NCI-H460 (cell line): ENCODE measurements at places on chromosomes 5 and 9. TPM values are rescaled to one million over a fixed set of nuclear protein-coding genes. Genes with fewer than 3 reads are reported as not detected.
A peak's percentile ranks its signal among the peaks of the same experiment; 100 is the strongest.

The FAXDC2 gene
- total RNA-seq, result not detected in 2 replicates

GRCh38 chr9:3224931-3225330 lies 300.9 kb downstream of the RFX3 start:
- no peak for DNase-seq

DNA sequence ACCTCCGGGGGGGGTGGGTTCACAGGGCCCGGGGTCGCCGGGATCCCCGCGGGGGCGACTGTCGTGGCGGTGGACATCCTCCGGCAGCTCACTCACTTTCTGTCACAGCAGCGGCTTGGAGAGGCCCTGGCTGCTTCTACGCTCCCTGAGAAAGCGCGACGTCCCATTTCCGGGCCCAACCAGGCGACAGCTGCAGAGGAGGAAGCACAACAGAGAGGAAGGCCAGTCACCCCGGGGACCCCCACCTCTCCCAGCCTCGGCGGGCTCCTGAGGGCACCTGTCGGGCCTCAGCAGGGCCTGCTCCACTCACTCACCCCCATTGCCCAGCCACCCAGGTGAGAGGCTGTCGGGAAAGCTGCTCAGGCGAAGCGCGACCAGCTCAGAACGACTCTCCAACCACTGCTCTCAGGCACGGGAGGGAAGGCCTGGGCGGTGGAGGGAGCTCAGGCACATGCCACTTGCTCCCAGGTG lies 14.4 kb downstream of the BRD3 start:
- DNase-seq, result no peak

- DNase-seq, result no peak
Measured at GRCh38 chr5:143207058-143207457, 196.4 kb downstream of the NR3C1 start.

DNA sequence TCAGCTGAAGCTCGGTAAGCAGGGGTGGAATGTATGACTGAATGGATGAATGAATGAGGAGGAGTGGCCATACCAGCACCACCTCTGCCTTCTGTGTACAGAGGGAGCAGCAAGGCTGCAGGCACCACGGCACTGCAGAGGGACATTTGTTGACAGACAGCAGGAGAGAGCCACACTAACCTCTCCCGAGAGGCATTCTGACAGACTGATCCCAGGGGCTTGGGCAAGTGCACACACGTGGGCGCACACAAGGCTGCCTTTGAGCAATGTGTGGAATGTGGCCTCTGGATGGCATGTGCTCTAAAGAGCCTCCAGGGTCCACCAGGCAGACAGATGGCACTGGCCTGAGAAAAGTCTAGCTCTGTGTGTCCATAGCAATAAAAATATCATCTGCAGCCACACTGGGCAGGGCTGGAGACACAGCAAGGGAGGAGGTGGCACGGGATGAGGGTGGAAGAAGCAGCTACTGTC lies 111.8 kb downstream of the ACTL7B start:
- DNase-seq, result no peak

The TAF11L10 gene
- not detected in 2 replicates for total RNA-seq

The SPATA31E1 gene
- total RNA-seq, result not detected in 2 replicates

The NKD2 gene
- 3.3 and 5.0 TPM in 2 replicates for total RNA-seq

- no peak for DNase-seq
Measured at GRCh38 chr5:157162919-157163510, 3.0 kb downstream of the GARIN3 start.

The TXNDC8 gene
- total RNA-seq, result not detected in 2 replicates

- DNase-seq, result no peak
Measured at GRCh38 chr9:110050925-110051355, 157.0 kb downstream of the C9orf152 start.

GRCh38 chr5:160769301-160769700 lies 82.7 kb downstream of the ATP10B start:
- DNase-seq, result no peak

- DNase-seq, result no peak
Measured at GRCh38 chr5:87354496-87354895, 58.2 kb downstream of the CCNH start.

DNA sequence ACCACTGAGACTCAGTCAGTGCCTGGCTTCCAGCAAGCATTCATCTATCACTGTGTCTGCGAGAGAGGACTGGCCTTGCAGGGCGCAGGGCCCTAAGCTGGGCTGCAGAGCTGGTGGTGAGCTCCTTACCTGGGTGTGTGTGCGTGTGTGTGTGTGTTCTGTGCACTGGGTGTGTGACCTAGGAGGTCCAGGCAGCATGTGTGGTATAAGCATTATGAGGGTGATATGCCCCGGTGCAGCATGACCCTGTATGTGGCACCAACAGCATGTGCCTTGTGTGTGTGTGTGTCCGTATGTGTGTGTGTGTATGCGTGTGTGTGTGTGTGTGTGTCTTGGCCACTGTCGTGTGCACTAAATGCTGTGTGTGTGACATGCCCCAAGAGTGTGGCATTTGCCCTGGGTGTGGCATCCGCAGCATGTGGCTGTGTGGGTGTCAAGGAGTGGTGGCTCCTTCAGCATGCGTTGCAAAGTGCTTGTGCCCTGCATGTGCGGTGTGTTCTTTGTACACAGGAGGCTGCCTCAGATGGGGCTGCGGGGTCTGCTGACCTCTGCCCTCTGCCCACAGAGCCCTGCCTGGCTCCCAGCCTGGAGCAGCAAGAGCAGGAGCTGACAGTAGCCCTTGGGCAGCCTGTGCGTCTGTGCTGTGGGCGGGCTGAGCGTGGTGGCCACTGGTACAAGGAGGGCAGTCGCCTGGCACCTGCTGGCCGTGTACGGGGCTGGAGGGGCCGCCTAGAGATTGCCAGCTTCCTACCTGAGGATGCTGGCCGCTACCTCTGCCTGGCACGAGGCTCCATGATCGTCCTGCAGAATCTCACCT lies 3.3 kb downstream of the FGFR4 start:
- no peak for DNase-seq

DNA sequence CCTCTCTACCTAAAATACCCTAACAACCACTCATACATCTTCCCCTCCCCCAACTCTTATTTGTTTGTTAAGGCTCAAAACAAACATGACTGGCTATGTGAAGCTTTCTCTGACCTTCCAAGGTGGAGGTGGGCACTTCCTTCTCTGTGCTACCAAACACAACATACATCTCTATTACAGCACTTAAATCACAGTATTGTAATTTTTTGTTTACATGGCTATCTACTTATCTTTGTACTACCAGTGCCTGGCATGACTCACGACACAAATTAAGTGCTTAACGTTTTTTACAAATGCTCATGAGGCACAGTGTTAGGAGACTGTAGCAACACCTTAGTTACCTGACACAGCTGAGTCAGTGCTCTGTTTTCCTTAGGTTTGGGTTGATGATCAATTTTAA lies 18.6 kb downstream of the HOMER1 start:
- no peak for DNase-seq

GRCh38 chr5:89260254-89260653 lies 377.3 kb upstream of the MEF2C start:
- no peak for DNase-seq

The CDKN2B-AS1 gene
- total RNA-seq, result not detected in 2 replicates

- no peak for DNase-seq
Measured at GRCh38 chr5:66573733-66574132, 22.5 kb upstream of the MAST4 start.

The SPEF2 gene
- 2.7 and 2.9 TPM in 2 replicates for total RNA-seq

The PCDHA6 gene
- not detected in 2 replicates for total RNA-seq

GRCh38 chr5:142864290-142865260 lies 94.4 kb downstream of the ARHGAP26 start:
- DNase-seq, result no peak

DNA sequence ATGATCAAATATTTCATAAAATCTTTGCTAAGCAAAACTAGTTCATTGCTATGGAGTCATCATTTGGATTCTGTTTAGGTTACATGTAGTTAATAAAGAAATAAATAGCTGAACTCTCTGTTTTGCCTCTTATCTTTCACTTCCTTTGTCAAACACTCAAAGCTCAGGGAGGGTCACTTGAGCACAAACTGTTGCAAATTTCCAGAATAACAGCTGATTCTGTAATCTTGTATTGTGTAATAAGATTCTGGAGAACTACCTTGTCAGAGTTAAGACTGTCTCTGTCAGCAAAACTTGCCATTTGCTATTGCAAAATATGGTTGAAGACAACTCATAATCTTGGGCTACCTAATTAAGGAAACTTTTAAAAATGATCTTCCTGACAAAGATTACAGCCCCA lies 182.0 kb upstream of the MOCS2 start:
- DNase-seq, result no peak

The COL27A1 gene
- total RNA-seq, result 1.2 and 2.8 TPM in 2 replicates

The SLF1 gene
- total RNA-seq, result 54.8 and 77.0 TPM in 2 replicates

GRCh38 chr5:89436464-89436863 lies 553.5 kb upstream of the MEF2C start:
- no peak for DNase-seq

The MEGF10 gene
- total RNA-seq, result 0.02 TPM in 1 of 2 replicates, not detected in the other

The PCDHA4 gene
- 0.09 TPM in 1 of 2 replicates, not detected in the other for total RNA-seq

DNA sequence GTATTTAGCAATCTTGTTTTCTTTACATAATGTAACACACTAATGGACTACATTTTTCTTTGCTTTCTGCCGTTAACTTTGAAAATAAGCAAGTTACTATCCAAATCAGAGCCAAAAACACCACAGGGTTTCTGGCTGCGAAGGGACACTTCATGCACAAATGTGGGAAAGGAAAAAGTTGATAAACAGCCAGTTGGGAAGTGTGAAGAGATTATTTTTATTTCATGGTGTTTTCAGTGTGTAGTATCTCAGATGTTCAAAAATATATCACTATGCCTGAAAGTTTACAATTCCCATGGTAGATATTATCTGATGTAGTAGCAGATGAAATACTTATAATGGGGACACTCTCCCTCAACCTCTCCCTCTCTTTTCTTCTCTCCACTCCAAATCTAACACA lies 135.3 kb downstream of the CETN3 start:
- DNase-seq, result no peak

- no peak for DNase-seq
Measured at GRCh38 chr9:97936998-97937397, 974 bp downstream of the HEMGN start.

DNA sequence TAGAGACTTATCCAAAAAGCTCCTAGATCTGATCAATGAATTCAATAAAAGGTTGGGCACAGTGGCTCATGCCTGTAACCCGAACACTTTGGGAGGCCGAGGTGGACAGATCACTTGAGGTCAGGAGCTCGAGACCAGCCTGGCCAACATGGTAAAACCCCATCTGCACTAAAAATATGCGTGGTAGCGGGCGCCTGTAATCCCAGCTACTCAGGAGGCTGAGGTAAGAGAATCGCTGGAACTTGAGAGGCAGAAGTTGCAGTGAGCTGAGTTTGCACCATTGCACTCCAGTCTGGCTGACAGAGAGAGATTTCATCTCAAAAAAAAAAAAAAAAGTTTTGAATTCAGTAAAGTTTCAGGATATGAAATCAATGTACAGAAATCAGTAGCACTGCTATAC lies 20.0 kb downstream of the DCTN4 start:
- no peak for DNase-seq

The TEX10 gene
- 38.9 and 42.3 TPM in 2 replicates for total RNA-seq

The GARIN3 gene
- not detected in 2 replicates for total RNA-seq

DNA sequence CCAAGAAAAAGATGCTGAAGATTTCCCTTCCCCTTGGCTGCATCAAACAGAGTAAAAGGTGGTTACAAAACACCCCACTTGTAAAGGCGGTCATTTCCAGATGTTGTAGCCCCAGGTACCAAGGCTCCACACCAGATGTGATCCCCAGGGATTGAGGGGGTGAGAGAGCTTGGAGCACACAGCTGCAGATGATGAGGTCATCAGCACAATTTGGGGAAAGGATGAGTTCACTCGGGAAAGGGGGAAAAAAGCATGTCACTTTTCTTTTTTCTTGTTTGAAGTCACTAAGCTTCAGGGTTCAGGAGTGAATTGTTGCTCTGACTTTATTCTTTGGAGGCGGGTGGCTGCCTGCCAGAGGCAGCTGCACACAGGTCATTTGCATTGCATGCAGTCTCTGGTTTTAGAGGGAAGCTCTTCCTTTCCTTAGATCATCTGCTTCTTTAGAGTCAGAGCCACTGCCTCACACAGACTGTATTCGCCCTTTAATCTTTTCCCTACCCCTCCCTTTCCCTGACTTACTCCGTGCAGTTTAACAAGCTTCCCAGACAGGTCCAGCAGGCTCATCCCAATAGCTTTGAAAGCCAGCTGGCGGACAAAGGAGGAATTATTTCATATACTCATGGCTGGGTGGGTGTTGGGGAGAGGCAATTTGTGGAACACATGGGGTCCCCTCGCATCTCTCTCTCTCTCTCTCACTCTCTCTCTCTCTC lies 409.3 kb upstream of the SLC24A2 start:
- no peak for DNase-seq

DNA sequence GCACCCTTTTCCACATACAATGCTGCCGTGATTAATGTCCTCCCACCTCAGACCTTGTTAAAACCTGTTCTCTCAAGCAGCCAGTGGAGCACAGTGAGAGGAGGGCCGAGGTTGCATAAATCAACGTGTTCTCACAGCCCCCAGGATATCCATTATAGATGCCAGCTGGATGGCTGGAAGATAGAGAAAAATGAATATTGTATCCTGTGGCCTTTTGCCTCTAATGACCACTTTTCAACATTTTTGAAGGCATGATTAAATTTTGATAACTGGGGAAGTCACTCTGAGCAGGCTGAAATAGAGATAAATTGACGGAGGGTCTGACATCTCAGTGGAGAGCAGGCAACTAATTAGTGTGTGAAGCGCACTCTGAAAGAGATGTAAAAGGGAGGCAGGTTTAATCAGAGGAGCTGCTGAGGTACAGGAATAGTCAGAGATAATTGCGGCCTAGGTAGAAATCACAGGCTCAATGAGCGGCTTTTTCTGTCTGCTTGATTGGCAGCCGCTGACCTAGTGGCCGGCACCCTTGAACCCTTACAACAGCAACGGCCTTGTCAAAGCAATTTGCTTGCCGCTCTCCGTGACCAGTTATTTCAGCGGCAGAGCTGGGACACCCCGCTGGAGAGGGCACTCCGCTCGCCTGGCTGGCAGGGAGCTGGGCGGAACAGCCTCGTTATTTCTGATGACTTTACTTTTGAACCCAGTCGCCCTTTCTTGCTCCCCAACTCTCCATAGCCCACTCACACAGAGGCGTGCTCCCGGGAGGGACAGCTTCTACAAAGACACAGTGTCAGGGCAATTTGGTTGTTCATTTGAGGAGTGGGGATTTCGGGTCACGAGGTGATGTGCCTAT lies 560.7 kb downstream of the PSAT1 start:
- no peak for DNase-seq

GRCh38 chr5:75681125-75681830 lies 36.0 kb downstream of the POC5 start:
- DNase-seq, result peak; percentile 27

The PCDHGC5 gene
- total RNA-seq, result 0.30 TPM in 1 of 2 replicates, not detected in the other

DNA sequence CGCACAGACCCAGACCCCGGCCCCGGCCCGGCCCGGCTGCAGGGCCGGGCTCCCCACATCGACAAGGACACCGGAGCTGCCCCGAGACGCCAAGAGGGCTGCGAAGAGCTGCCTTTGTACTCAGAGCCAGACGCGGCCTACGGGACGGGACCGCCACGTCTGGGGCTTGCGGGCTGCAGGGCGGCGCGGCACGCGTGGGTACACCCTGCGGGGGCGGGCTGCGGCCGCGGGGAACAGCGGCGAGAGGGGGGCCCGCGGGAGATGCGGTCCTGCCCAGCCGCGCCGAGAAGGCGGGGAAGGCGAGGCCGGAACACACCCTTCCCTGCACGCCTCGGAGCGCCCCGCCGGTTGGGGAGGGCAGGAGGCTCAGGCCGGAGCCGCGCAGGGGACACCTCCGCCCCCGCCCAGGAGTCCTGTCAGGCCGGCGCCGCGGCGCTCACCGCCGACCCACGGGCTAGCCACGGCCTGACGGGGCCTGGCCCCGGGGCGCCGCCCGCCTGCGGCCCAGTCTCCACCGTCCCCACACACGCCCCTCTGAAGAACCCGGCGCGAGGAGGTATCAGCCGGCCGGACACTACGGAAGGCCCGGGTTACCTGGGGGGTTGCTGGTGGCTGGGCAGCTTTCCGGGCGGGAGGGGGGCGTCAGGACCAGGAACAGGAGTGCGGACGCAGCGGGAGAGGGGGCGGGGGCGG lies 478 bp downstream of the RAB14 start:
- no peak for DNase-seq
